ENCODE measurements at places on chromosomes 2 and 18.

DNA sequence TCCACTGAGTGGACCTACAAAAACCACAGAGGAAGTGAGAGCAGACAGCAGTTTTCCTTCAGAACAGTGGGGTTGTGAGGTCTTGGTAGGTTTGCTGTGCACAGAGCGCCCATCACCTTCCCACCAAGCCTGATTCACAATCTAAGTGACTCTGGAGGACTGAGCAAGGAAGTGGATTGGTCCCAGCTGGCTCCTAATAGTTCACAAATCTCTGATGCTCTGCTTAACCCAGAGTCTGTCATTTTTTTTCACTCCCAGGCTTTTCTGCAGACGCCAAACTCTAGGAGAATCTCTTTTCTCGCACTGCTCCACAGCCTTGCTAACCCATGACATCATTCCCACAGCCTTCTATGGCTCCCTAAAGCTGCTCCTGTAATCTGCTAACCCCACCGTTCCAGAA is 280.4 kb downstream of the C1D start:
- no peak for DNase-seq

- DNase-seq: no peak
Measured at GRCh38 chr2:238305965-238306671, 14.2 kb upstream of the TRAF3IP1 start.

DNA sequence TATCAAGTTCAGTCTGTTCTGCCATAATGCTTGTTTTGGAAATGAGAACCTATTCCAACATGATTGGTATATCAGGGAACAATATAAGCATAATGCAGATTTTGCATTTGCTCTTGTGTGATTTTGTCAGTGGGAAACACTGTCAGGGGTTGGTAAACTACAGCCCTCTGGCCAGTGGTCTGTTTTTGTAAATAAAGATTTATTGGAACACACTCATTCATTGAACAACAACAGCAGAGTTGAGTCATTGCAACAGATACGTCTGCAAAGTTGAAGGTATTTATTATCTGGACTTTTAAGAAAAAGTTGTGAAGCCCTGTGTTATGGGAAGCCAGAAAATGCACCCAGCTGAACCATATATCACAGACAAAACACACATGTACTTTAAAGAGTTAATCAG is 83.1 kb downstream of the MCFD2 start:
- no peak for DNase-seq

GRCh38 chr18:24764766-24765165 is 304.3 kb downstream of the HRH4 start:
- DNase-seq: no peak

- no peak for DNase-seq
Measured at GRCh38 chr18:62499263-62499650, 23.6 kb upstream of the ZCCHC2 start.

- DNase-seq: peak; percentile 43
Measured at GRCh38 chr2:127525691-127526131, 578 bp downstream of the IWS1 start.

- no peak for DNase-seq
Measured at GRCh38 chr2:108194409-108195132, 45.2 kb upstream of the SULT1C3 start.

GRCh38 chr2:8520791-8521344 is 161.0 kb upstream of the ID2 start:
- DNase-seq: peak; percentile 51

GRCh38 chr2:149561309-149561926 is 26.2 kb downstream of the MMADHC start:
- peak; percentile 36 for DNase-seq

DNA sequence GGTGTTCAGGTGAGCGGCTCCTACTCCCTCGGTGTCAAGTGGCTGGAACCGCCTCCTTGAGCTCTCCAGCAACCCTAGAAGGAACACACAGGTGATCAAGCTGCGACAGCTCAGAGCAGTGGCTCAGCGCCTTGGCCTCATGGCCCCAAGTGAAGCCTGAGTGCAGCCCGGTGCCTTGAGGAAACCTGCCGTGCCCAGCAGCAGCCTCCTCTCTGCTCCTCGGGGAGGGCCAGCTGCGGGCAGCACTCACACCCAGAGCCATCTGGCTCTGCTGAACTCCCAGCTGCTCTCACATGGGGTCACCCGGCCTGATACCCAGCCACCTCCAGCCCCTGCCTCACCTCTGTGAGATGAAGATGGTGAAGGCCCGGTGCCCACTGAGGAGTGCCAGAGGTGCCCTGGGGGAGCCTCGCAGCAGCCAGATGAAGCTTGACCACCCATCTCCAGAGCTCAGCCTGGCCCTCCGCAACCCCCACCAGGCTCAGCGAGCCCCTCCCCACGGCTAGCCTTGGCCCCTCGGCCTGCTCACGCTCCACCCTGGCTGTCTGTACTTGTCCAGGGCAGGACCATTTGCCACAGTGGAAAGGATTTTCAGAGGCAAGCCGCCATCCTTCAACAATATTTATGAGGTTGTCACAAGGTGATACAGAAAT is 70.6 kb upstream of the RAB6C start:
- DNase-seq: no peak

GRCh38 chr2:201249889-201250288 is 10.4 kb upstream of the CASP8 start:
- no peak for DNase-seq

DNA sequence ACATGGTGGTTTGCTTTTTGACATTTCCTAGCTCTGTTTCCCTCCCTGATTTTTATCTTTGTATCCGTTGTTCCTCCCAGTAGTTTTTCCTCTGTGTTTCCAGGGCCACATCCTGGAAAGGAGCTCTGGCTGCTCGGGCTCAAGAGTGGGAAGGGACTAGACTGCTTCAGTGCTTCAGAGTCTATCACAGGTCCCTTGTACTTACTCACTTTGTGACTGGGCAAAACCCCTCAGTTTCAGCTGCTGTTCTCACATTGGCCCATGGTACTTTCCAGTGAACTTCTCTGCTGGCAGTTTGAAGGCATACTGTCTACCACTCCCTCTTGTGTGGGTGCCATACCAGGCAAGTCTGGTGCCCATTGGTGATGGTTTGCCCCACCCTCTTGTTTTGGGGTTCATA is 7.5 kb upstream of the STAMBP start:
- peak; percentile 46 for DNase-seq

- DNase-seq: peak; percentile 57
Measured at GRCh38 chr2:98013407-98014042, 17.8 kb upstream of the TMEM131 start.

DNA sequence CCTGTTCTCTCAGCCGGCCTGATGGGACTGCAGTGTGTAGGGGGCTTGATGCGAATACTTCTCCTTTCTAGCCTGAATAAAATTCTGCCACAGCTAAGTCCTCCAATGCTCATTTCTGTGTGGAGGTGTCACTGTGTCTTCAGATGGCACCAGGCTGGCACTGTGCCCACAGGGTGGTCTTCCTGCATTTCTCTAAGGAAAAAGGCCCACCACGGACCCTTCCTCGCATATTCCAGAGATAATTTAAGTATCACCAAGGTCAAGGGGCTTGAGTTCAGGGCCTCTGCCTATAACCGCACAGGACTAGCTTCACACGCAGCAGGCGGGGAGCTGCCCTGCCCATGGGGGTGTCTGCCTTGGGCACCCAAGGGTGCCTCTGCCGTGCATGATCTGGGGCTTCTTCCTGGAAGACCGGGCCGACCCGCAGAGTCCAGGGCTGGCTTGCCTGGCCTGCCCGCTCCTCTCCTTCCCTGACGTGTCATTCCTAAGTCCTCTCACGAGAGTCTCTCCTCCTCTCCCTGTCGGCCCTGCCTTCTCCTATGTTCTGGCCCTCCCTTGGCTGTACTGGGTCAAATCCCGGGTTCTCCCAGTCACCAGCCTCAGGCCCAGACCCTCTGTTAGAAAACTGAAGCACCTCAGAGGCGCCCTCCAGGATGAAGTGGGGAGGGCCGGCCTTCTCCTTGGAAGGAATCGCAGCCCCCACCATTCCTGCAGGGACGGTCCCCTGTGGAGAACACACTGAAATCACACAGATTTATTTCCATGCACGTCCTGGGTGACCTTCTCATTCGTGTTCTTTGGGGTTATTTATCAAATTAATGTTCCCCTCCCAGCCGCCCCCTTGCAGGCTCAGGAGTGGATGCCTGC is 48.9 kb upstream of the PXDN start:
- no peak for DNase-seq

- no peak for DNase-seq
Measured at GRCh38 chr2:117702098-117702497, 112.4 kb upstream of the DDX18 start.

DNA sequence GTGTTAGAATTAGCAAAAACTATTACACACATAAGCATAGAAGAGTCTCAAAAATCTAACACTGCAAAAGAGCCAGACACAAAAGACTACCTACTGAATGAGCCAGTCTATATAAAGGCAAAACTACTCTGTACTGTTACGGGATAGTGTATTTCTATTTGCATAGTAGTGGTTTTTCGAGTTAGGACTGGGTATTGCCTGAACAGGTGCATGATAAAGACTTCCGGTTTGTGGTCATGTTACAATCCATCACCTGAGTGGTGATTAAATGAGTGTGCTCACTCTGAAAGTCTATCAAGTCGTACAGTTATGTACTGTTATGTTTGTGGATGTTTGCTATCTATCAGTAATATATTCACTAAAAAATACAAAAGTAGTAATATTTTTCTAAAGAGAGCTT is 523.3 kb upstream of the SYT4 start:
- DNase-seq: no peak

DNA sequence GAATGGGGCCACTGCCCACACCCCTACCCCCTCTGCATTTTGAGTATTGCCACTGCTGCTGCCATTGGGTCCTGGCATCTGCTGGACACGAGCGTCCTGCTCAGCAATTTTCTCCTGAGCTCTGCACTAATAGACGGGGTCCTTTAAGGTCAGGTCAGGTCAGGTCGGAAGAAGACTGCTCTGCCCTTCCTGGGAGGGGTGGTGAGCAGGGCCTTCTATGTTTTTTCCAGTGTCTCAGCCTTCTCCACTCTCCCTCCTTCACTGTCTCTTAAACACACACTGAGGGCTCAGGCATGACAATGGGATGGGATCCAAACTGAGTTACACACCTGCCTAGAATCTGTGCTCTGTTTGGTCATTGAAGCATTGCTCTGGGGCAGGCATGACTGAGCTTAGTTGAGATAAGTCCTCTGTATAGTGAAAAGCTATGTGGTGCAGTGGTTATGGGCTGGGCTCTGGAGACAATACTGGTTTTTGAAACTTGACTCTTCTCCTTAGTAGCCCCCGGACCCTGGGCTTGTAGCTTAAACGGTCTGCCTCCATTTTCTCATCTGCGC is 10.6 kb downstream of the MYO1B start:
- DNase-seq: no peak

- DNase-seq: no peak
Measured at GRCh38 chr2:236366049-236366387, 101.8 kb upstream of the ASB18 start.

- no peak for DNase-seq
Measured at GRCh38 chr2:156115338-156115737, 217.2 kb downstream of the NR4A2 start.

GRCh38 chr2:12613137-12613835 is 103.5 kb upstream of the TRIB2 start:
- DNase-seq: no peak

GRCh38 chr2:160408173-160408958 is 85.2 kb downstream of the RBMS1 start:
- DNase-seq: peak; percentile 45

- no peak for DNase-seq
Measured at GRCh38 chr2:206478340-206478739, 35.0 kb downstream of the ADAM23 start.

DNA sequence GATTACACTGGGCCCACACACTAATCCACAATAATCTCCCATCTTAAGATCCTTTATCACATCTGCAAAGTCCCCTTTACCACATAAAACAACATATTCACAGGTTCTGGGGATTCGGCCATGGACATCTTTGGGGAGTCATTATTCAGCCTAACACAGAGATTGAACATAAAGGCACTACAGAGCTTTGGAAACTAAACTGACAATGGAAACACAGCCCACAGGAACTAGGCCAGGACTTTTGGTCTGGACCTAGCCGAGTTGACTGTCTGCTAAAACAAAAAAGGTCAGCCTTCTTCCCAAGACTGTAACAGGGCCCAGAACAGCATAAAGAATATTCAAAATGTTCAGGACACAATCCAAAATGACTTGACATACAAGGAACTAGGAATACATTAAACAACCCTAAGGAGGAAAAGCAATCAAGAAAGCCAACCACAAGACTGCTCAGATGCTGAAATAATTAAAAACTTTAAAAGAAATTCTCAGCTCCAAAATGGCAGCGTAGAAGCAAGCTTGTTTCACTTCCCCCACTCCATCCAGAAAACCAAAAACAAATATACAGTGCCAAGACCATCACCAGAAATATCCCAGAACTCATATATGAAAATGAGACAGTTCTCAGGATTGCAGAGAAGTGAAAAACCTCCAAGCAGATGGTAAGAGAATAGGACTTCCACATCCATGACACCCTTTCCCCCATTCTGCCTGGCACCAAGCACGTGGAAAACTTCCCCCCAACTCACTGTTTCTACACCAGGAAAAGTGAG is 207.8 kb downstream of the ATAD2B start:
- DNase-seq: no peak

DNA sequence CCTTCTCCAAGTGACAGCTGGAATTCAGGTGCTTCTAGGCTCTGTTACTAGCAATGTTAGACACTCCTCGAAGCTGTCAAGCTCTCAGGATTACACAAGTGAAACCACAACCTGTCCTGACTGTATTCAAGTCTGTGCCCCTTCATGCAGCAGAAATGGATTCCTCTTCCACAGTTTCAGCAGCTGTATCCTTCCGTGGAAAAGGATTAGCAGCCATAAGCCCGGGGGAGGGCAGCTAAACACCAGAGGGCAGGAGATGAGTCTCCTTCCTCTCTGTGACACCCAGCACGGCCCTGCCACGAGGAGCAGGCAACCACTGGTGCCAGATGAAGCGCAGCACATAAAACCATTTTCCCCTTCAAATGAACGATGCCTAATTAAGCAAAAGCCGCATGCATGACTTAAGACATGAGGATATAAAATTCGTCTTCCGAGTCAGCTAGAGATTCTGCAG is 1.2 kb downstream of the ST3GAL5 start:
- DNase-seq: peak; percentile 67

- no peak for DNase-seq
Measured at GRCh38 chr18:55337908-55338521, 250.0 kb downstream of the TCF4 start.

DNA sequence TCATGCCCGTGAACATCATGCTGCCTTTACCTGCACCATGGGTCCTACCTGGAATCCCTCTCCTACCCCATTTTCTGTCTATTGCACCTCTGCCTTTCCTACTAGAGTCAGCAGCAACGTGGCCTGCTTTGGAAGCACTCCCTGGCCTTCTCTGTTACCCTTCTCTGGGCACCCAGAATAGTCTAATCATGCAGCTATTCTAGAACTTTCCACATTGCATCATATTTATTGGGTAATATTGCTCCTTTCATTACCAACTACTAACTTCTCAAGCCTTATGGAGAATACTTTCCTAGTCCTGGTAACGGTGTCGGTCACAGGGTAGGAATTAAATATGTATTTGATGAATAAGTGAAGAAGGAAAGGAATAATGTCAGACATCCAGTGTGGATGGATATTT is 33.3 kb upstream of the CREG2 start:
- DNase-seq: no peak

GRCh38 chr2:58514252-58514651 is 273.1 kb upstream of the FANCL start:
- DNase-seq: no peak

GRCh38 chr18:62881509-62882016 is 166.2 kb downstream of the PHLPP1 start:
- DNase-seq: no peak

- no peak for DNase-seq
Measured at GRCh38 chr2:214504599-214505376, 93.9 kb downstream of the VWC2L start.
